ENCODE measurements at places on chromosomes 2 and 18.
A peak's percentile ranks its signal among the peaks of the same experiment; 100 is the strongest.

DNA sequence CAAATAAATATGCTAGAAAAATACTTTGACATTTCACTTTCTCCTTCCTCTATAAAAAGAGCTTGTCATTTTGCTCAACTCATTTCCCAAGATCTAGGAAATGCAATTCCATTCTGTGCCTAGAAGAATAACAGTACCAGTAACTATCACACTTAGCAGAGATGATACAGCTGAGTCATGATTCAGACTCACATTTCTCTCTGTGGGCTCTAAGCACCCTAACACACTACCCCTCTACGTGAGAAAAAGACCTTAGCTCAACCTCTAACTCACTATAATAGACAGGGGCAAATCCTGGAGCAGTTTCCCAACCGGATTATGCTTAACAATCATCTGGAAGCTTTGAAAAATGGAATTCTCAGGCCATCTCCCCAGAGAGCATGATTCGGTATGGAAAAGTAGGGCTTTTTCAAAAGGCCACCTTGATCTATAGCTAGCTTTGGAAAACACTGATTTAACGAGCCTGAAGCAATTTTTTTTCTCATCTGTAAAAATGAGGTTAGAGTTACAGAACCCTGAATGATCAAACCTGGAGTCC, 1312.3 kb upstream of the PIK3C3 start:
- no peak for DNase-seq

GRCh38 chr2:217429981-217430500, 570.2 kb upstream of the TNP1 start:
- DNase-seq = no peak

GRCh38 chr2:231988179-231988866, 26.8 kb downstream of the DIS3L2 start:
- DNase-seq = no peak

DNA sequence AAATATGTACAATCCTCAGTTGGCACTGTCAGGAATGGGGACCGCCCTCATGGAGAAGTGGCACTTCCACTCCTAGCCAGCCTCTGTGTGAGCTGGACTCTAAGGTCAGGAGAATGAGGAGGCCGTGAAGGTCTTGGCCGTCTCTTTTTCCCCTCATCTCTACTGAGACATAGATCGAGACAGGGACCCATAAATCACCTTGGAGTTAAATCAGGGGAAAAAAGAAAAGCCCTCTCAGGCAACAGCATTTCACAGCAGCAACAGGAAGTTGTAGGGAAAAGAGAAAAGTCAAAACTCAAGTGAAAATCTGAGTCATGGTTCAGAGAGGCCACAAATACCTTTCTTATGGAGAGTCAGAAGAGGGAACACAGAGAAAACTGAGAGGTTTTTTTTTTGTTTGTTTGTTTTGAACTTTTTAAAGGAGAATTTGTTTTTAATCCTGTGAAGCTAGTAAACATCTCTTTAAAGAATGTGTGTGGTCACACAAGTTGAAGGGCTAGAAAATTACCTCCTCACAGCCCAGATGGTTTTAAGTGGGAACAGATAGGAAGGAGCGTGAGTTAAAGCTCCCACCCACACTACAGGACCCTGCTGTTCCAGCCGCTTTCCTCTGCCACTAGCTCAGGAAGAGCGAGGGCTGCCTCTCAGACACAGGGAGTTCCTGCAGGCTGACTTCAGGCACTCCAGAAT, 30.6 kb upstream of the CYP1B1 start:
- DNase-seq = no peak

- DNase-seq = no peak
Observed at GRCh38 chr2:231819447-231820042, 33.3 kb downstream of the COPS7B start.

DNA sequence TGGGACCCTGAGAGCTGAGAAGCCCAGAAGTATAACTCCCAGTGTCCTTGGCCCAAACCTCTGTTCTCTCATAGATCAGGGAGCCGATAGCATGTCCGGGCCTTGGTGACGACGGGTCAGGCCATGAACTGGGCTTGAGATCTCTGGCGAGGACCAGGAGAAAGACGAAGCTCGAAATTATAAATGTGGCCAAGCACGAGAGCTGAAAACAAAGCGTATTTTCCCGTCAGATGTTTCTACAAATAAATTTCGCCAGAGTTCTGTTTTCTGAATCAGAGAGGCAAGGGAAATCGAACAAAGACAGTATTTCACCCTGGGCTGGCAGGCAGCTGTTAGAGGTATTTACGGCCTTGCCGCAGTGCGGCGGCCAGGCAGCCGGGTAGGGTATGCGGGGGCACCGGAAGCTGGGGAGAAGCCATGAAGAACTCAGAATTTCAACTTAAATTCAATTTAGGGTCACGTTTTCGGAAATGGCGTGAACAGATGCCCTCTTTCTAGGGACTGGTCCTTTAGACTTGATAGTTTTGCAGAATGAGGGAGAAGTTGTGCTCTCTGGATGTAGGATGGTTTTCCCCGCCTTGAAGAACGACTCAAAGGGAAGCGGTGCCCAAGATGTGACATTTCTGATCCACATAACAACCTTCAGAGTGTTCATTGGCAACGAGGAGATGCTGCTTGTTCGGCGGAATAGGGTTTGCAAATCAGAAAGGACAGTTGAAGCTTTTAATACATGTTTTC, 9.6 kb downstream of the HOXD8 start:
- no peak for DNase-seq

DNA sequence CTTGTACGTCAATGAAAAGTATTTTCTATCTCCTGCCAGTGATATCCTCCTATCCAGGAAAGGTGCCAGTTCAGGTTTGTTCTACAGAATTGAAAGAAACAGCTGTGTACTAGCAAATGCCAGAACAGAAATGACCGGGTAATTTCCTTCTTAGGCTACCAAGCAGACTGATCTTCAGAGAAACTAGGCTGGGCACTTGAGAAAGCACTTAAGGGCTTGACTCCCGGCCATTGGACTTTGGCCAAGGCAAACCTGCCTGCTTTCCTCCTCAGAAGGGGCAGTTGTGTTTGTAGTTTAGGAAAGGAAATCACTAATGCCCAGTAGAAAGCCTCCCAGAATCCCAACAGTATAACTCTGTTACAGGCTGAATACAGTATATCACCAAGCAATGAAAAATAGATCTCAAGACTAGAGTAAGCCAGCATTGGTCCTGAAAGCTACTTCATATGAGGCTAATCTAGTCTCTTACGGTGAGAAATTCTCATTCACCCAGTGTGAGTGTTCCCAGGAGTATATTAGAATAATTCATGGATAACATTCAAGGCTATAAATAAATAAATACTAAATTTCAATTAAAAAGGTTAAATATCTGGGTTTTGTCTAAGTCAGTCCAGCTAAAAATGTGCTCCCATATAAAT, 43.0 kb upstream of the COL5A2 start:
- no peak for DNase-seq

GRCh38 chr2:71929482-71929772, 218.2 kb downstream of the CYP26B1 start:
- DNase-seq = no peak

DNA sequence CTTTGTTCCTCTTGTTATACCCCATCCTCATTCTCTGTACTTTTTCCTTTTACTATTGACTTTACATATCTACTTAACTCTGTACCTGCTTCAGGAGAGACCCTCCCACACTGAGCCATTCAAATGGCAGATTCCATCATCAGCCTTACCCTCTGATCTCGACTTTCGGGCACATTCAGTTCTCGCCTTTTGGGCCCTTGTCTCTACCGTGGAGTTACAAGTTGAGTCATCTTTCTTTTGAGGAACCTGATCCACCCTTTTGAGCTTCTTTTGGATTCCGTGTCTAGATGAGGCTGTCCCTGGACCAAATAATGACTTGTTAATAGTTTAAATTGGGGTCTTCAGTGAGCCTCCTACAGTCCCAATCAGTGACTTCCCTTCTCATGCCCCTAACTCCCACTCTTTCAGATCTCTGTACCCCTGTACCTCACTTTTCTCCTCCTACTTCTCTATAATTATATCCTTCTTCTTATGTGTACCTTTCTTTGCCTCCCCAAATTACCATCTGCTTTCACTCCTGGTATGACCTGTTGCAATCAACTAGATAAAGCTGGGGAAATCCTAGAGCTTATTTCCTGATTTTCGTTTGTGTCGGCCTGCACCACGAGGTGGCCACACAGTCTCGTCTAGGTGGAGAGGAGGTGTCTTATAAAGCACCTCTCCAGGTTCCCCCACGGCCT, 17.2 kb downstream of the SP110 start:
- DNase-seq = no peak

- DNase-seq = peak; percentile 11
Observed at GRCh38 chr2:37005118-37005868, 39.0 kb upstream of the STRN start.

DNA sequence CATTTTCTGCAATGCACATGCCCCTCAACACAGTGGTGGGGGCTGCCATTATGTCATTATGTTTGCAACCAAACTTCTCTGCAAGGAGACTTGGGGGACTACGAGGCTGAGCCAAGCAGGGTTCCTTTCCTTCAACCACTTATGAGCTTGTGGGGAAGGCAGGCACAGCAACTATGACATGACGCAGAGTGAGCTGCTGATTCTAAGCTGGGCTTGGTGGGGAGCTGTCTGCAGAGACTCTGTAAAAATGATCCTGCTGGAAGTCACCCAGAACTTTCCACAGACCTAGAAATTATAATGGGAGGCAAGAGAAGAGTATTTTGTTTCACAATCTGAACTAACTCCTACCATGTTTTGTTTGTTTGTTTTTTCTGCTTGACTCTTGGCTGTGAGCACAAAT, 55.6 kb downstream of the INPP5D start:
- no peak for DNase-seq

- no peak for DNase-seq
Observed at GRCh38 chr18:44893966-44894365, 213.3 kb downstream of the SETBP1 start.

DNA sequence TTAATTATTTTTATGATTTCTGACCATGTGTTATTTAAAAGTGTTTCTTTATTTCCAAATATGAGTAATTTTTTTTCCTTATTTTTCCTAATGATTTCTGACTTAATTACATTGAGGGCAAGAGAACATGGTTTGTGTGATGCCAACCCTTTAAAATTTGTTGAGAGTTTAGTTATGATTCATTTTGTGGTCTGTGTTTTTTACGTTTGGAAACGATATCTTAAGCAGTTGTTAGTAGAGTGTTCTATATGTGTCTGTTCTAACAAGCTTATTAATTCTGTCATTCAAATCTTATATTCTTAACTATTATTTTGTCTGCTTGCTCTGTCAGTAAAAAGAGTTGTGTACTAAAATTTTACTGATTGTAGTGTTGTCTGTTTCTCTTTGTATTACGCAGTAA, 15.0 kb downstream of the NAB1 start:
- DNase-seq = no peak

DNA sequence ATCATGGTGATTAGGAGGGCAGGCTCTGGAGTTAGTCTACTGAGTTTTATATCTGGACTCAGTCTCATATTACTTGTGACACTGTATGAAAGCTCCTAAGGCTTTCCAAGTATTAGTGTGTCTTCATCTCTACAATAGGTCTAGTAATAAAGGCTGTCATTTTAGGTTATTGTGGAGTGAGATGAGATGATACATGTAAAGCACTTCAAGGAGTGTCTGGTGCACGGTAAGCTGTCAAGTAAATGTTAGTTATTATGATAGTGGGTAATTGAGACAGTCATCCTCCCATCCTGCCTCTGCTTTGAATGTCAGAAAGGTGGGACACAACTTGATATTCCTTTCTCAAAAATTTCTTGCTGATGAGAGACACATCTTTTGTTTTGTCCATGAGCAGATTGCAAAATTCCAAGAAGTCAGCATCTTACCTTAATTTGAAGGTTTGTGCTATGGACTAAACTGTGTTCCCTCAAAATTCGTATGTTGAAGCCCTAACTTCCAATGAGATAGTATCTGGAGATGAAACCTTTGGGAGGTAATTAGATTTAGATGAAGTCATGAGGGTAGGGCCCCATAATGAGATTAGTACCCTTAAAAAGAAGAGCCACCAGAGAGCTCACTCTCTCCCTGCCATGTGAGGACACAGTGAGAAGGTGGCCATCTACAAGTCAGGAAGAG, 41.4 kb upstream of the UPP2 start:
- DNase-seq = no peak

DNA sequence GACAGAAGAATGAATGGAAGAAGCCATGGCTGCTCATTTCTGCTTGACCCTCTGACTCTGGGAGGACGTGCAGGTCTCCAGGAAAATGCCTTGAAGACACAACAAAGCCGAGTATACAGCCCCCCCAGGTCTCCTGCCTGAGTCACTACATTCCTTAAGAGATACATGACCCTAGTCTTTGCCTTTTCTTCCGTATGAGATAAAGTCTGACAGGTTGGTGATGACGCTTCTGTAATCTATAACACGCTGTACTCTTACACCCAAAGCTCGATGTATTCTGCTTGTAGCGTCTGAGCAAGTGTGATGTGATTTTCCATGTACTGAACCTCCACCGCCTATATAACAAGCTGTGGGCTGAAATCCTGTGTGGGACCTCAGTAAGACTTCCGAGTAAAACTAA, 77.3 kb downstream of the KCTD1 start:
- DNase-seq = no peak

DNA sequence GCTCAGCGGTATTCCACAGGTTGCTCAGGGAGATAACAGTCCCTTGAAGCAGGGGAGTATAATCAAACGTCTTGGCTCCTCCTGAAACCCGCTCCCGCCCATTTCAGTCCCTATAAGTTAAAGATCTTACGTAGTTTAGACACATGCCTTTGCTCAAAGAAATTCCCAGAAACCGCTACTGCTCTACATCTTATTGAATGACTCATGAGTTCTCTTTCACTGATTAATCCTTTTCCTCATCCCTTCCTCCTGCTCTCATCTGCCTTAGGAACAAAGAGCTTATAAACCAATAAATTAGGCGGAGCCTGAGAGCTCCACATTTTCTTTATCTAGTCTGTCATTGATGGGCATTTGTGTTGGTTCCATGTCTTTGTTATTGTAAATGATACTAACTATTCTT, 4.2 kb upstream of the SERPINB4 start:
- DNase-seq = no peak

DNA sequence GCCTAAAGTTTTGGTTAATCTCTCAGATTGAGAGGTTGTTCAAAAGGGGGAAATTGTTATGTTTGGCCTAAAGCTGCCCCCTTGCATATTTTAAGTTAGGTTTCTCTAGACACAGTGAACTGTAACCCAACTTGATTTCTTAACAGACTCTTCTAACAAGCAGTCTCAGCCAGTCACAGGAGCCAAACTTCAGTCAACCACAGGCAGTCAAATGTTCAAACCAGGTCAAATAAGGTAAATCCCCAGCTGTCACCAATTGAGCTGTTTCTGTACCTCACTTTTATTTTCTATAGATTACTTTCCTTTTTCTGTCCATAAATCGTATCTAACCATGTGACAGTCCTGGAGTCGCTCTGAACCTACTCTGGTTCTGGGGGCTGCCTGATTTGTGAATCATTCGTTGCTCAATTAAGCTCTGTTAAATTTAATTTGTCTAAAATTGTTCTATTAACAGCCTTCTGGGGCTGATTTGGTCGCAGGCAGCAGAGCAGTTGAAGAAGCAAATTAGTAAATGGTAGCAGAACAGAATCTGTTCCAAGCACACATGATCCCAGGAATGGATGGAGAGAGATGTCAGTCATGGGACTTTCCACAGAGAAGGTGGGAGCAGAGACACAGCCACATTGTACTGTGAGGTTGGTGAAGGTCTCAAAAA, 16.4 kb upstream of the NFU1 start:
- no peak for DNase-seq
